Right lobe of liver (tissue), 6 donors: ENCODE measurements at places on chromosomes 7 and 10. TPM values are rescaled to one million over a fixed set of nuclear protein-coding genes. Genes with fewer than 3 reads are reported as not detected.

Gene LEP
- not detected for total RNA-seq

Gene ANXA8
- 1.0 TPM for total RNA-seq

Gene SPDYE6
- total RNA-seq: not detected

DNA sequence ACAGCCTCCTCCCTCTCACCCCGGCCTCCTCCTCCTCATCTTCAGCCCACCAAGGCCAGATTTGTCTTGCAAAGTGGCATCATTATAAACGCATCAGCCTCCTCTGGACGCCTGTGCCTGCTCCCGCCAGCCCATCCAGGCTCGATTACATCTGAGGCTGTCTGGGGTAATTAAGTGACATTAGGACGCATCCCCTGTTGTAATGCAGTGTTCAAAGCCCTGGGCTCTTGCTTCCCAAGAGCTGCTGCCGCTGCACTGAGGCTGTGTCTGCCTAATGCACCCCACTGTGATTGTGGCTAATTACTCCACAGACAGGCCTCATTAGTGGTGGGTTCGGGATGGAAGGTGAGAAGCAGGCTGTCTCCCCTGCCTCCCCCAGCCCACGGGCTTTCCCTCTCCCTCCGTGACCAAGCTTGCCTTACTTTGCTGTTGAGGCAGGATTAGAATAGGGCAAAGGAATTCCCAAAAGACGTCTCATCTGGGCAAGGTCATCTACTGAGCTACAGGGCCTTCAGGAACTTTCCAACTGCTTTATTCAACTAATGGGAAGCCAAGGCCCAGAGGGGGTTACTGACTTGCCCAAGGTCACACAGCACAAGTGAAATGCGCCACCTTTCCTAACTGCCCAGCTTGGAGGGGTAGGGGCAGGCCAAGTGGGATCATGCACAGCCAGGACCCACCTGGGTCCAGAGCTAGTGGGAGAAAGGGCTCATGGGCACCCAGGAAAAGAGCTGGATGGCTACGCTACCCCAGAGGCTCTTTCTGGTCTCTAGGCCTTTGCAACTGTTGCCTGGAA lies 66.2 kb upstream of the PCBD1 start:
- peak; percentile 19 for DNase-seq

GRCh38 chr7:22563621-22564241 lies 63.7 kb upstream of the STEAP1B start:
- no peak for DNase-seq

DNA sequence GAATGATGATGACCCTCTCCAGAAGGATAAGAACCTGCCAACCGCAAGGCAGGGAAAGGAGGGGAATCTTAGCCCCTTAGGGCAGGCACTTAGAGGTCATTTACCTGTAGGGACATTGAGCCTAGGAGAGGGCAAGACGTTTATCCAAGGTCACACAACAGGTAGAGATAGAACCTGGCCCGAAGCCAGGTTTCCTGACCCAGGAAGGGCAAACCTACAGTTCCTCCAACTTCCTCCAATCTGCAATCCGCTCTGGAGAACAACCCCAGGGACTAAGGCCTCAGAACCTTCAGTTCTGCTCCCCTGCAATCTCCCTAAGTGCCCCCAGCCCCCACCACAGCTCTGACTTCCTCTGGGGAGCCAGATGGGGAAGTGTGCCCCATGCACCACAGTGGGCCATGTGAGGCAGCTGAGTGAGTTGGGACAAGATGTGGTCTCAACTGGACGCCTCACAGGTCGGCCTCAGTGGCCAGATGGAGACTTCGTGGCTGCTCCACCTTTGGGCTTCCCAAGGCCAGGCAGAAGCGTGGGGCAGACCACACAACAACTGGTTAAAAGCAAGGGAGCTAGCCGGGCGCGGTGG lies 1.4 kb upstream of the PSAP start:
- DNase-seq: peak; percentile 73

- no peak for DNase-seq
Measured at GRCh38 chr7:131219312-131220041, 108.2 kb upstream of the MKLN1 start.

DNA sequence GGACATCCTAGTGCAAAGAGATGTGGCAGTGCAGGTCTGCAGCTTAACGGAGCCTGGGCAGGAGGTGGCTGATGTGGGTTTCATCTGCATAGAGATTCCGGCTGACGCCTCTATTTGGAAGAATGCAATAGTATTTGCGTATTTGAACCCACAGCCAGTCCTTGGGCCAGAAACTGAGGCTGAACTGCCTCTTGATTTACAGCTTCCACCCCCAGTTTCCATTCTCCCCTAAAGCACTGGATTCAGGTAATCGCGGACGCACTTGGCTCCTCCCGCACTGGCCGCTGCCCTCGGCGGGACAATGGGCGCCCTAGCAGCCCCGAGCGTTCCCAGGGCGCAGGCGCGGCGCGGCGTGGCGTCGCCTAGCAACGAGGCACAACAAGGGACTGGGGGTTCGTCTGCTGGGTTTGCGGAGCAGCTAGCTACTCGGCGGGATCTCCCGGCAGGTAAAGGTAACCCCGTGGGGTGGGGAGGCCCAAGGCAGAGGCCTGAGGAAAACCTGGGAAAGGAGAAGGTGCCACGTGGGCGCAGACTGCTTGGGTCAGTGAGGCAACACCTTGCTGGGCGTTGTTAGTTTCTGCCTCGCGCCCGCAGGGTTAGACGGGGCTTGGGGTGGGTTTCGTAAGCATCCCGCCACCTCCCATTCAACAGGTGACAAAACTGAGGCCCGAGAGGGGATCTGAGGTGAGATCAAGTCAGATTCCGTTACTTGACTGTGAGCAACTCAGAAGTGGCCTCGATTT lies at the start of gene ARMC3:
TSS of gene ARMC3 (plus strand) at position 393 of the 743 bp plus-strand sequence. CDS start 3,944 bp downstream, outside the sequence.
- DNase-seq: peak; percentile 56
